ENCODE measurements at places on chromosomes 4 and X. TPM values are rescaled to one million over a fixed set of nuclear protein-coding genes. Genes with fewer than 3 reads are reported as not detected.

Gene COX7B2
- total RNA-seq = not detected

Gene CYBB
- total RNA-seq = 0.03 TPM

Gene TCEANC
- total RNA-seq = 0.91 TPM

Gene CT55
- not detected for total RNA-seq
